ENCODE measurements at places on chromosomes 13 and 19.

DNA sequence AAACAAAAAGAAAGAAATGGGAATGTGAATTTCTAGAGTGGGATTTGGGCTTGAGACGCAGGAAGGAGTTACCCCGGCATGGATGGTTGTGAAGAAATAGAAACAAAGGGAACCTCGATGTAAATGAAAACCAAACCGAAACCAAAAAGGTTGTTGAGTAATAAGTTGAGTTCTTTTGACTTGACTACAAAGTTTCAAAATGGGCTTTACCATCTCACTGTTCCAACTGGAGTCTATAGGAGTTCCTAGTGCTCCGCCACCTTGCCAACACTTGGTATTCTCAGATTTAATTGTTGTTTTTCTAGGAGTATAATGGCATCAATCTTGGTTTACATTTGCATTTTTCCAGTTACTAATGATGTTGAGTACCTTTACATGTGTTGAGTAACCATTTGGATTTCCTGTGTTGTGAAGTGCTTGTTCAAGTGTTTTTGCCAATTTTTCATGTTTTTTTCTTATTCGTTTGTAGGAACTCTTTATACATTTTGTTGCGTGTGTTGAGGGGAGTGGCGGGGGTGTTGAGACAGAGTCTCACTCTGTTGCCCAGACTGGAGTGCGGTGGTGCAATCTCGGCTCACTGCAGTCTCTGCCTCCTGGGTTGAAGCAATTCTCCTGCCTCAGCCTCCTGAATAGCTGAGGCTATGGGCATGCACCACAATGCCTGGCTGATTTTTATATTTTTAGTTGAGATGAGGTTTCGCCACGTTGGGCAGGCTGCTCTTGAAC, 9.2 kb downstream of the UBE2S start:
- no peak for DNase-seq

DNA sequence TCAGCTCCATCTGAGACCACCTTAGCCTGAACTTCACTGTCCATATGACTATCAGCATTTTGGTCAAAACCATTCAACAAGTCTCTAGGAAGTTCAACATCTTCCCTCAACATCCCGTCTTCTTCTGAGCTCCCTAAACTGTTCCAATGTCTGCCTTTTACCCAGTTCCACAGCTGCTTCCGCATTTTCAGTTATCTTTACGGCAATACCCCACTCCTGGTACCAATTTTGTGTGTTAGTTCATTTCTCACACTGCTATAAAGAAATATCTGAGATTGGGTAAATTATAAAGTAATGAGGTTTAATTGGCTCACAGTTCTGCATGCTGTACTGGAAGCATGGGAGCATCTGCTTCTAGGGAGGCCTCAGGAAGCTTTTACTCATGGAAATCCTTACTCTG, 771.2 kb downstream of the SLITRK6 start:
- DNase-seq = no peak

- DNase-seq = no peak
These were observed 432.6 kb downstream of the ZNF536 start for GRCh38 chr19:30804751-30805150.

DNA sequence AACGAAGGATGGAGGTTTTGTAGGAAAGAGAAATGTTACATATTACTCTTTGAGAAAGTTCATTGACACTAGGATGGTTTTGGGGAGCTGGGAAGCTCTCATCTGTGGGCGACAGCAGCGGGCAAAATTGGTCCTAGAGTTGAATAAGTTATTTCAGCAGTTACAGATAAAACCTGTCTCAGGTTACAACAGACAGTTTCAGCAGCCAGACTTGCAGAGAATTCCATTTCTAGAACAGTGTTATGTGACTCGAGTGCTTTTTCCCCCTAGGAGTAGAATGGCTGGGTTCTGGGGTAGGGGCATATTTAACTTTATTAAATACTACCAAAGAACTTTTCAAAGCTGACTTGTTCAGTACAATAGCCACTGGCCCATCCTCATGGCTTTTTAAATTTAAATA, 46.7 kb upstream of the UBL3 start:
- no peak for DNase-seq
